ENCODE measurements at places on chromosomes 3 and 15.

- no peak for DNase-seq
These were observed 6.8 kb upstream of the MESP2 start for GRCh38 chr15:89769366-89769765.

GRCh38 chr3:46280105-46280797 lies 38.0 kb downstream of the CCR3 start:
- no peak for DNase-seq

DNA sequence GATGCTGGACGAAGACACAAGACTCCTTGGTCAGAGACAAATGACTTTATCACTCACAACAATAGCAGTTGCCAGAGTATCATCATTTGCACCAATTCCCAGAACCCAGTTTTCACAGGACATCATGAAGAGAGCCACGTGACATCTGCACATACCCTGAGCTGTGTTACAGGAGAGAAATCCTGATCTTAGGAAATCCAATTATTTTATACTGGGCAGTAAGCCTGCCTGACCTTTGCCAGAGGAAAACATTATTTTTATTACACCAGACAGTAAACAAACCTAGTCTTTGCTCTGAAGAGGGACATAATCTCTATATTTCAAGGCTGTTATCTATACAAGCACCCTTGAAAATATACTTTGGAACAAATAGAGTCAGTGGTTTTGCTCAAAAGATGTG lies 77.4 kb downstream of the ZBBX start:
- no peak for DNase-seq

DNA sequence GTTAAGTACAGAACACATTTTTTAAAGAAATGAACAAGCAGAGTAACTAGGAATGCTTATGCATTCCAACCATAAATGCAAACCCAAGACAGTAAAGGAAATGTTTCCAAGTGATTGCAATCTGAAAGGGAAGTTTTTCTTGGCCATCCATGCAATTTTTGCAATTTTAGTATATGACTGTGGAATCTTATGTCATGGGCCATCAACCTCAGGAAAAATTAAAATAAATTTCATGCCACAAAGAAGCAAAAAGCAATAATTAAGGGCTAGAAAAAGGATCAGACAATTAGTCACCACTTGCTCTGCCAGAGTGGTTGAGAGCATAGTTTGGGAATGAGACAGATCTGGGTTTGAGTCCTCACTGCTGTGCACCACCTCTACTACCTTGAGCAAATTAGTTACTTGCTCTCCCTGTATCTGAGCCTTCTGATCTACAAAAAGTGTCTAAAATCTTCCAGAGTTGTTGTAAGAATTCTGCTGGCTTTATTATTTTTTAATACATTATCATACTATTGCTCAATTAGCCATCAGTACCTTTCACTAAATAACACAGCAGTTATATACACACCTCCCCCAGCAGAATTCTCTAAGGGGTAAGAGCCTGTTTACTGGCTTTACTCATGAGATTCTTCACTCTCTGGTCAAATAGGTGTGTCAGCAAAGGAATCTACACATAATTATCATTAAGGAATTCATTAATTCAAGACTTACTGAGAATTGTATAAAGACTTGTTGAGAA lies 49.7 kb upstream of the FBN1 start:
- no peak for DNase-seq

DNA sequence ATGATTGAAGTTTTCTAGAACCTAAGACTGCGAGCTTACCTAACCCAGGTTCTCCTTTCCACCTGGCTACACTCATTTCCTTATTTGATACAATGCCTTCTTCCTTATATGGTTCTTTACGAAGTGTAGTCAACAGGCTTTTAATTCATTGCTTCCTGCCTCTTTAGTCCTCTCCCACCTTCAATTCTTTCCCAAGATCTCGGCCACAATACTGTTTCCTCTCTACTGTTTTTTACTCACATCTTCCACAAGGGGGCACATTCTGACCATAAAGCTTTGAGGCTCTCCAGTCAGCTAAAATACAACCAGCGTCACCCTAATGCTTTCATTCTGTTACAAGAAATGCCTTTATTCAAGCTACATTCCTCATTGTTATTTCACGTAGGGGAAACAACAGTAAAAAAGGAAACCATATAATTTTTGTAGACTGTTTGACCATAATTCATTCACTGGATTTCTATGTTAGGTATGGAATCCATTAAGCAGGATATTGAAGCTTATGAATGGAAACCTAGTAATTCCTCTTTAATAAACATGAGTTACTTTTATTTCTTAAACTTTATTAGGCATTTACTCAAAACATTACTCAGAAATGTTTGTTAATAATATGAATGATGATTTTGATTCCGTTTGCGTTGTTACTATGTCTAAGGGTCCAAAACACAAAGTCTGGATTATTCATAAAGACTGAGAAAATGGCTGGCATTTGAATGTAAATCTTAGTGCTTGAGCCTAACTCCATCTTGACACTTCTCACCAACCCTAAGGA lies 29.5 kb upstream of the VEPH1 start:
- DNase-seq: peak; percentile 8

DNA sequence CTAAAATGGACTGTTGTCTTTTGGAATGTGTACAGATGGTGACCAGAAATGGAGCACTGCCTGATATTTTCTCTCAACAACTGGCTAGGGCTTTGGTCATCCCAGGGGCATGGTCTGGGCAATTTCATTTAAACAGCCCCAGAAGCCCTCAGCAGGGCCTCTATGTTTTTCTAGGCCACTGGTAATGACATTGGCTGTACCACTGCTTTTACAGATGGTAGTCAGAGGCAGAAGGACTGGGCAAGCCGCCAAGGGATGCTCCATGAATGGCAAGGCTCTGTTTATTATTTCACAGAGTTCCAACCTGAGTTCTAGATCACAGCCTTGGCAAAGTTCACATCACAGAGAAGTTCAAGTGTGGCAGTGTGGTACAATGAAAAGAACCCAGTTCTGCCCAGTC lies 37.0 kb upstream of the LMCD1 start:
- no peak for DNase-seq

GRCh38 chr3:53089511-53089910 lies 40.7 kb downstream of the RFT1 start:
- no peak for DNase-seq

DNA sequence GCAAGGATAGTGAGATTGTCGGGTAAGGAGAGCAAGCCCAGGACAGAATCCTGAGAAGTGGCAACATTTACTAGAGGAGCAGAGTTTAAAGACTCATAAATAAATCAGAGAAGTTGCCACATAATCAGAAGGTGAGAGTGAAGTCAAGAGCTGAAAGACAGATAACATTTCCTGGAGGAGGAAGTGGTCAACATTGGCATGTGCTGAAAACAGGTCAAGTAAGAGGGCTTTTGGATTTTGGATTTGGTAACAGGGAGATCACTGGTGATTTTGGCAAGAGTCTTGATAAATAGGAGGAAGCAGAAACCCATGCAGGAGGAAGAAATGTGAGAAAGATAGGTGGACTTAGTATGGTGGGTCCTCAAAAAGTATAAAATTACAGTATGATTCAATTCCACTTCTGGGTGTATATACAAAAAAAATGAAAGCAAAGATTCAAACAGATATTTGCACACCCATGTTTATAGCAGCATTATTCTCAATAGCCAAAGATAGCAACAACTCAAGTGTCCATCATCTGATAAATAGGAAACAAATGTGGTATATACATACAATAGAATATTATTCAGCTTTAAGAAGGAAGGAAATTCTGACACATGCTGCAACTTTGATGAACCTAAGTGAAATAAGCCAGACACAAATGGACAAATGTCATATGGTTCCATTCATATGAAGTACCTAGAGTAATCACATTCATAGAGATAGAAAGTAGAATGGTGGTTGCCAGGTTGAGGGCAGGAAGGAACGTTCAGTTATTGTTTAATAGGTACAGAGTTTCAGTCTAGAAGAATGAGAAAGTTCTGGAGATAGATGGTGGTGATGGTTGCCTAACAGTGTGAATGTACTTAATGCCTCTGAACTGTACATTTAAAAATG lies 27.3 kb upstream of the MBNL1 start:
- no peak for DNase-seq

GRCh38 chr3:161163297-161163696 lies 57.8 kb upstream of the NMD3 start:
- DNase-seq: no peak

DNA sequence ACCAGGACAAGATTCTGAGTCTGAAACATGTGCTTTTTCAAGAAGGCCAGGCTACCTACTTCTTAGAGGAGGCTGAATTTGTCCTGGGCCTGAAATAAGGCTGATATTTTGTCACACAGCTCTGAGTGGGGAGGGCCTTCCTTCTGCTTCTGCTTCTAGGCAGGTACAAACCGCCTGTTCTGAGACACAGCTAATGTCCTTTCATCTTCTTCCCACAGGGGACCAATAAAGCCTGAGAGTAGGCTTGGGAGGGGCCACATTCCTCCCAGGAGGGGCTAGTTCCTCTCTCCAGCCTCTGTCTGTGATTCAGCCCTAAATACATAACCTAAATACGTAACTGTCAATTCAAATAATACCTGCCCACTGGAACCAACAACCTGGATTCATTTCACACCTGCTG lies 34.8 kb downstream of the CRYGS start:
- DNase-seq: no peak

DNA sequence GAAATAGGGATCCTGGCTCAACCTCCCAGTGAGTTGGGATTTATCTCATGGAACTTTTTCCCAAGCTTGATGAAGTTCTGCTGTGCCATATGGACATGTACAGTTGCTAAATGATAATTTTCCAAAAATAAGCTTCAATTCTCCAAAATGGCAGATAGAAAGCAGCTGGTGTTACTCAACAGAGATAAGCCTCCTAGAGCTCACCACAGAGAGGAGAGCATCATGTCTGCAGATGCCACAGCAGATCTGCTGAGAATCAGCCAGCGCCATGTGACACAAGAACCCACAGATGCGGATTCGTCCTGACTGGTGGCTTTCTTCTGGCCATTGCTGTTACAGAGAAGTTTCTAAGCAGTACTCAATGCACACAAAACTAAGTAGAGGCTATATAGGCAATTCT lies 50.6 kb downstream of the AGTR1 start:
- no peak for DNase-seq

GRCh38 chr3:163490119-163490518 lies 1588.2 kb downstream of the SI start:
- DNase-seq: no peak

DNA sequence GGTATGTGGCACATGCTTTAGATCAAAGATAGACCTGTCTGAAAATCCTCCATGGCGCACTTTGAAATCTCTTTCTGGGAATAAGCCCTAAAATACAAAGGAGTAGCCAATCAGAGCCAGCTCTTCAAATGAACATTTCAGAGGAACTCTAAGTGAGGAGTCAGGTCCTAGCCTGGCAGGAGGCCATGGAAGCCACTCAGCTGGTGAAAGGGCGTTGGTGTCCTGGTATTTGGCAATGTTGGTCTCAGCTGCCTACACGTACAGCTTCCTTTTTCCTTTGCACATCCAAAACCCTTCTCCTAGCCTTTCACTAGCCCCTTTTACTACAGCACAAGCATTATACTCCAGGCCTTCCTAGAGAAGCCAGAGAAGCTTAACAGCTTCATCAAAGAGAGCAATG lies 5.5 kb downstream of the WDR73 start:
- no peak for DNase-seq

DNA sequence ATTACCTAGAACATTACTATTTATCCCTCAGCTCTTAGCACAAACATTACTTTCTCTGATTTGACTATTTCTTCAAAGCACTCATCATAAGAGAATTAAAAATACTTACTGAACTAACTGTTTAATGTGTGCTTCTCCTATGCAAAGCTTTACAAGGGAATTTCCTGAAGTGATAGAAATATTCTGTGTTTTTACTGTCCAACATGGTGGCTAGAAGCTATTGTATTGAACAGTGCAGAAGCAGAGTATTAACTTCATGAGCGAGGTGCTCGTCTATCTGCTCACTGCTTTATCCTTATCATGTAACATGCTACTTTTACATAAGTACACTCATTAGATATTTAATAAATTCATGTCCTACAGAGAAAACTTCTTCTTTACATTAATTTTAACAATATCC lies 239.1 kb downstream of the ISL2 start:
- no peak for DNase-seq

DNA sequence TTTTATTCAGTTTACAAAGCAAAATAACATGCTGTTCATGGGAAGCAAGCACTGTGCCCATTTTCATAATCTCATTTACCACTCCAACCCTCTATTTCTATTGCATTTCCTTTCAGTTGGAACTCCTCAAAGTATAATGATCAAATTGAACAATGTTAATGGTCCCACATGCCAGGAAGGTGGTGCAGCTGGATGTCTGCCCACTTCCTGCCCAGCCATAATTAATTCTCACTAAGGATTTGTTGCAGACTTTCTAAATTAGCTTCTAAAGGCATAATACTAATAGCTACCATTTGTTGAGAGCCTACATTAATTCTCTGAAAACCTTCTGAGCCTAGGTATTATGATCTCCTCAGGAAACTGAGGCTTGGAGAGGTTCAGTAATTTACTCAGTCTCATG lies 316.1 kb upstream of the TPM1 start:
- no peak for DNase-seq

GRCh38 chr3:15716178-15716577 lies 81.6 kb downstream of the ANKRD28 start:
- no peak for DNase-seq

DNA sequence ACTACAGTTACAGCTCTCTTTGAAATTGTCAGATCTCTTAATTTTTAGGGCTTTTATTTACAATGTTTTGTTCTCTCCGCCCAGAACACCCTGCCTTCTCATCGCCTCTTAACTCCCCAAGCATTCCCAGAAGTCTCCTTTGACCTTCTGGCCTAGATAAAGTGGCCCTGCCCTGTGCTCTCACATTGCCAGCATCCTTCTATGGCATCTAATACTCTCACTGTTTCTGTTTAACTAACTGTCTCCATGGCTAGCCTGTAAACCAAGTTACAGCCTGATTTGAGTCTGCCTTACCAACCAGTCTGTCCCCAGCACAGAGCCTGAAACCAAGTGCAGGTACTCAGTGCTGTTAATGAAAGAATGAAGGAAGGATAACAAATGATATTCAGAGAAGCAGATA lies 19.9 kb downstream of the COL8A1 start:
- no peak for DNase-seq

DNA sequence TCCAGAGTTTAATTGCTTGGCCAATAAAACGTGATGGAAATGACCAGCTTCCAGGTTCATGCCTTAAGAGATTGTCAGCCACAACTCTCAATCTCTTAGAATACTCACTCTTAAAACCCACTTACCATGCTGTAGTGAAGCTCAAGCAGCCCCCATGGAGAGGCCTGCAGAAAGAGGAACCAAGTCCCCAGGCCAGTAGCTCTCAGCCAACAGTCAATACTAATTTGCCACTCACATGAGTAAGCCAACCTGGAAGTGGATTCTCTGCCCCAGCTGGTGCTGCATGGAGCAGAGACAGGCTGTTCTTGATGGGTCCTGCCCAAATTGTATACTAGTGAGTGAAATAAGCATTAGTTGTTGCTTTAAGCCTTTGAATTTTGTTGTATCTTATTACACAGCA lies 155.9 kb downstream of the OXSM start:
- DNase-seq: no peak

- DNase-seq: peak; percentile 28
These were observed 20.1 kb downstream of the OSBPL10 start for GRCh38 chr3:31960793-31961431.

All from GM18507 (cell line).